ENCODE measurements at places on chromosomes 3 and 15.
A peak's percentile ranks its signal among the peaks of the same experiment; 100 is the strongest.

GRCh38 chr3:55269636-55270035, 217.5 kb downstream of the WNT5A start:
- DNase-seq = no peak

DNA sequence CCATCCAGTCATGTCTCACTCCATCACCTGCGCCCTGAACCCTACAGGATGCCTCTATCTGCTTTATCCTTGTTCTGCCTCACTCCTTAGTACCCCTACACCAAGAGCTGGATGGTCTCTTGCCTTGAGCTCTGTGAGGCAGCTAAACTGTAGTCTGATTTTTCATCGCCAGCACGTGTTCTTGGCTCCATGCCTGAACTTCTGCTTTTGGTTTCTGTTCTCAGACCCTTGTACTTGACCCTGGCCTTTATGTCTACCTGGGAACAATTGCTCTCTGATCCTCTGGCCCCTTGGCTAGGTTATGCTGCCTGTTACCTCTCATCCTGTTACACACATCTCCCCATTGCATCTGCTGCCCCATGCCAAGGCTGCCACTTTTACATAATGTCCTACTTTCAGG, 318.0 kb upstream of the LMCD1 start:
- no peak for DNase-seq

DNA sequence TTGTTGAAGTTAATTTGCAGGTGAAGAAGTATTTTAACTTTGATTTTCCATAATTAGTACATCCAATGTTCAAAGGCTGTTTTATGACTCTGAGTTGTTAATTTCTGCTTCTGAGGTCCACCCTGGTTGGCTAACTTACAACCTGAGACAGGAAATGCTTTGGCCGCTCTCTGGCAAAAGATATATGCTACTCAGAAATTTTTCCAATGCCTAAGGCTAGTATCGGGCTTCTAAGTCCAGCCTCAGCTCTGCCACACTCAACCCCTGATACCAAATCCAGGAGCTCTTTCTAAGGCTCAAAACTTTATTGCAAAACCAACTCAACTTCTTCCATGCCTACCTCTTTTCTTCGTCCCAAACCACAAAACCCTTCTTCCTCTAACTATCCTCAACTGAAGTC, 192.9 kb downstream of the NEK10 start:
- no peak for DNase-seq

- DNase-seq = no peak
These were observed 115.2 kb upstream of the TLE3 start for GRCh38 chr15:70212963-70213315.

DNA sequence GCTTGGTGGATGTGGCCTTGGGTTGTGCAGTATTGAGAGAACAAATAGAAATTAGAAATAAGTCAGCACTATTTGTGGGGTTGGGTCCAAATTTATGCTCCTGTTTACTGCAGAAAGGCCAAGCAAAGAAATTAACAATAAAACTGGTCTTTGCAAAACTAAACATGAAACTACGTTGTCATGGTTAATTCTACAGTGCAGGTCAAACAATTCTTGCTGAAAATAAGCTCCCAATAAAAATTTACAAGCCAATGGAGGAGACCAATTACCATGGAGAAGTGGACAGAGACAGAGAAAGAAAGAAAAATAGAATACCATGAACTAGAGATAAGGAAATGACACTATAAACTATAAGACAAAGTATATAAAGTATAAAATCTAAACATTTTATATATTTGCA, 101.3 kb downstream of the CDIN1 start:
- no peak for DNase-seq

GRCh38 chr3:114558271-114558670, 264.4 kb downstream of the TIGIT start:
- no peak for DNase-seq

DNA sequence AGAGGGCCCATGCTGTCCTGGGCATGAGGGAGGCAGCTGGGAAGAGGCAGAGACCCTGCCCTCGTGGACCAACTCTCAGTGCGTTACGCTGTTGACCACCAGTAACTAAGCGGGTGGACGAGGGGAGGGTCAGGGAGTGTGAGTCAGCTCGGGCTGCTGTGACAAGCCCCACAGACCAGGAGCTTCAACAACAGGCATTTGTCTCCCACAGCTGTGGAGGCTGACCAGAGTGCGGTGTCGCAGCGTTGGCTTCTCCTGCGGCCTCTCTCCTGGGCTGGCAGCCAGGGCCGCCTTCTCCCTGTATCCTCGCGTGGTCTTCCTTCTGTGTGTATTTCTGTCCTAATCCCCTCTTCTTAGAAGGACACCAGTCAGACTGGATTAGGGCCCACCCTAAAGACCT, 13.0 kb downstream of the EFCC1 start:
- no peak for DNase-seq

DNA sequence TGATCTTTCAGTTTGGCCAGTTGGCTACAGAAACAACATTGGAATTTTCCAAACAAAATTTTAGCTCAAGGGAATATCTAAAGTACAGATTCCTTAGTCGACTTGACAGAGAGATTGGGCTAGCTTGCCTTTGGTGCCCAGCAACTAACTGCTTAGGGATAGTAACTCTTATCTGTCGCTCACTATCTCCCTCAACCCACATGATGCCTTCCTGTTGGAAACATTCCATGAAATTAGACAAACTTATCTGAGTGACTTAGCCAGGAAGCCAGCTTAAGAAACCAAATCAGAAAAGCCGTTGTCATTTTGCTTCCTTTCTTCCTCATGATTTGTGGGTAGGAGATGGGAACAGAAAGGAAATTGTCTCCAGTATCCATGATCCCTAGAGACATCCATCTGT, 791.2 kb downstream of the AGBL1 start:
- DNase-seq = no peak

GRCh38 chr3:81602781-81603180, 158.7 kb downstream of the GBE1 start:
- DNase-seq = no peak

DNA sequence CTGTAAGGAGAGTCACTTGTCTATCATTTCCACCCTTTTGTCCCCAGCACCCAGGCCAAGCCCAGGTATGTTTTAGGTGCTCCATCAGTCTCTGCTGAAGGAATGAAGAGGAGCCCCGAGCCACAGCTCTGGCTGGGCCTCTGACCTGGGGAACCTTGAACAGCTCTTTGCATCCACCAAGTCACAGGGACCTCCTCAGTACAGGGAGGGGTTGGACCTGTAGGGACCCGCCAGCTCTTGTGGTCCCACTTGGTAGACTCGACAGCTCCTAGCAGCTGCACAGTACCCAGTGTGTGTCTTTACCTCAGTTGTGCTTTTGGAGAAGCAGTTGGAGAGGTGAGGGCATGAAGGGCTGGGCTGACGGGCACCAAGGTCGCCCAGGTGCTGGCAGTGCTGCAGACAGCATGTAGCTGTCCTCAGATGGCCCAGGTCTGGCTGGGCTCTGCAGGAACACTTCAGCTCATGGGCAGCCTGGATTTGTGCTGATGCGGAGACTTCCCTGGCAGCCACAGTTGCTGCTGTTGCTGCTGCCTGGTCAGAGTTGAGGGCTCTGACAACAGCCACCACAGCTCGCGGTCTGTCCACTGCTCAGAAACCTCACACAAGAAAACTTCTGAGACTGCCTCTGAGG, 123.6 kb downstream of the CACNA1D start:
- no peak for DNase-seq

- DNase-seq = no peak
These were observed 22.3 kb downstream of the RPSA start for GRCh38 chr3:39428745-39429201.

GRCh38 chr3:58171126-58171525, 39.6 kb downstream of the DNASE1L3 start:
- no peak for DNase-seq

DNA sequence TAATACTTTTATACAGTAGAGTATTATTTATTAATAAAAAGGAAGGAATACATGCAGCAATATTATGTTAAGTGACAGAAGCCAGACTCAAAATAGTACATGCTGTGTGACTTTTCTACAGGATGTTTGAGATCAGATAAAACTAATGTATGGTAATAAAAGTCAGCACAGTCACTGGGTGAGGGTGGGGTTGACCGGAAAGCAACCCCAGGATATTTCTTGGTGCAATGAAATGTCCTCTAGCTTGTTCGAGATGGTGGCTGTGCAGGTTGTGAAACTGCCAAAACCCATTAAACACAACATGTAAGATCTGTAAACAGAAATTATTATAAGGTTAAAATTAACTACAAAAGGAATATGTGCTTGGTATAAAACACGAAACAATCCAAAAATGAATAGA, 20.8 kb upstream of the ALDH1L1 start:
- no peak for DNase-seq

- DNase-seq = no peak
These were observed 69.8 kb upstream of the GRM7 start for GRCh38 chr3:6791161-6791560.

DNA sequence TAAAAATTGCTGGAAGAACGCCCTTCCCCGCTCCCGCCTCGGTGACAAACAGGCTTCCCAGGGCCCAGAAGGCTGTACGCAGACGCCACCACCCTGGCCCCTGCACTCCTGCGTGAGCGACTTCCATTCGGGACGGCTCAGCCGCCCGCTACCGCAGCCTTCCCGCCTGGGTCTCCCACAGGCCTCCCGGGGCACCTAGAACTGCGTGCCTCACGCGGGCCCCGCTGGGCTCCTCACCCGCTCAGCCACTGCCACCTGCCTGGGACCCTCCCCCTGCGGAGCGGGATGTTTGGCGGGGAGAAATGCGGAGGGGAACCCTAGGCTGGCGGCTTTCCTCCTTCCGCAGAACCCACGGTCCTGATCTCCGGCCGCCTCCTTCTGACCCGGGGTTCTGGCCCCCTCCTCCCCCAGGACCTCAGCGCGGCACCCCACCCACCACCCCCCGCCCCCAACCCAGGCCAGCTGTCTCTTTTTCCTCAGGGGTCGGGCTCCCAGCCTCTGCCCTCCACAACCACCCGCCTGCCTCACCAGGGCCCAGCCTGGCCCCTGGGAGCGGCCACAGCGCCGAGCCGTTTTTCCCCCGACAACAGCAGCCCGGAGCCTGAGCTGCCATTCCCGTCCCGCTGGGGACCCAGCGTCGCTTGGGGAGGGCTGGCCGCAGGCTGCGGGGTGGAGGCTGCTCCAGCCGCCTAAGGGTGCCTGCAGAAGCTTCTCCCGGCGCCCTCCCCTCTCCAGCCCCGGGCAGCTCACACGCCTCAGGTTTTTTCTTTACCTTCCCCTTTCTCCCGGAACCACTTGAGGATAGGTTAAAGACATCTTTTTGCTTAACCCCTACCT, 27.6 kb upstream of the RAB7A start:
- peak; percentile 44 for DNase-seq

DNA sequence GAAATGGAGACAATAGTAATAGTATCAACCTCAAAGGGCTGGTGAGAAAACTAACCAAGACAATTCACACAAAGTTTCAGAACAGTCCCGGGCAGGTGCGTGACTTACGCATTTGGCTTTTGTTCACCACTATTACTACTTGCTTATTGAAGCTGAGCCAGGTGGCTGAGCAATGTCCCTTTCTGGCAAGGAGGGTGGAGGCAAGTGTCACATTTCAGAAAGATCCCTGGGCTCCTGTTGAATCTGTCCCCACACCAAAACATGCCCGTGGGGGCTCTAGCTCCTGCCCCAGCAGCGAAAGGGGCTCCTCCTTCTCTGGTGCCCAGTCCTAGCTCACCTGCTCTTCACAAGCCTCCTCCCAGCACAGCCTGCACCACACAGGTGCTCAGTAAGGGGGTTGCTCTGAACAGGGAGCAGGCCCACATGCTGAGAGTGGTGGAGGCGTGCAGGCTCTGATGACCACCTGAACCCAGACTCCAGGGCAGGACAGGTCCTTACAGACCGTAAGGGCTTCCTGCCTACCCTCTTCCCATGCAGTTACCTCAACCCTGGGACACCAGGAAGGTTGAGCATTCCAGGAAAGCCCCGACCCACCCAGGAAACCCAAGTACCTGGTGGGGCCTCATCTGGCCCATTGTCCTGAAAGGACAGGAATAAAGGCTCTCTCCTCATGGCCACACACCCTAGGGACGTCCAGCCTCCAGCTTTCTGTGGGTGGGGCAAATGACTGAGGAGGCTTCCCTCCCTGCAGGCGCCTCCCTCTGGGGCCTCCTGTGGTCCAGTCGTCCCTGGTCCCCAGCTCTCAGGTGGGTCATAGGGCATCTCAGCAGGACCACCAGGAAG, 32.6 kb downstream of the SEMA7A start:
- DNase-seq = peak; percentile 55

DNA sequence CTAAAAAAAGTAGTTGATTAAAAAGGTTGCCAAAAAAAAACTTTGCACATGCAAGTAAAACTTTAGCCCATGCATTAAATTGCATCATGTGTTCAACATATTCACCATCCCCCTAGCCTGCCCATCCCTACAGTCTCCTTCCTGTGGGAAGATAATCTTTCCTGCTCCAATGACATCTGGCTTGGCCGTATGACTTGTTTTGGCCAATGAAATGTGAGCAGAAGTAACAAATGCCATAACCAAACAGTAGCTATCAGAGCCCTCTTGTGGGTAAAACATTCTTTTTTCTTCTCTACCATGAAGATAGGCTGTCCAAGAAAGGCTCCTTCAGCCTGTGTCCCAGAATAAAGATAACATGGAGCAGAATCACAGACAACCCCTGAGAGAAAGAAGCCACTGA, 15.3 kb downstream of the ERC2 start:
- DNase-seq = no peak

- no peak for DNase-seq
These were observed 73.5 kb downstream of the MCF2L2 start for GRCh38 chr3:183354874-183355273.

GRCh38 chr3:74613060-74613459, 1.4 kb downstream of the CNTN3 start:
- DNase-seq = no peak

GRCh38 chr3:17233398-17233800, 348.6 kb downstream of the PLCL2 start:
- peak; percentile 8 for DNase-seq

DNA sequence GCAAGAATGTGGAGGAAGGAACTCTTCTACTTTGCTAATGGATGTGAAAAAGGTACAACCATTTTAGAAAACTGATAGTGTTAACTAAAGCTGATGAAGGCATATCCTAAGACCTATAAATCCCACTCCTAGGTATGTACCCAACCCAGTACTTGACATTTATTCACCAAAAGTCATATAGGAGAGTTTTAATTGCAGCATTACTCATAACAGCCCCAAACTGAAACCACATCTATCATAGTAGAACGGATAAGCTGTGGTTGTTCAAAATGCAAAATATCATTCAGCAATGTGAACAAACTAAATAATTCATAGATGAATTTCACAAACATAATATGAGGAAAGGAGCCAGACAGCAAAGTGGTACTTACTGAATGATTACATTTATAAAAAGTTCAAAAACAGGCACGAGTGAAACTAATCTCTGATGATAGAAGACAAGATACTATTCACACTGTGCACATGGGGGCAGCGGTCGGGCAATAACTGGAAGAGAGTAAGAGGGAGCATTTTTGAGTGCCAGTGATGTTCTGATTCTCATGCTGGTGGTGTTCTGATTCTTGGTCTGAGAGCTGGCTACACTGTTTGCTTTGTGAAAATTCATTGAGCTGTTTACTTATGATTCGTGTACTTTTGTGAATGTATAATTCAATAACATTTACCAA, 34.3 kb downstream of the GOLIM4 start:
- no peak for DNase-seq
